ENCODE measurements at places on chromosomes 7 and 10. TPM values are rescaled to one million over a fixed set of nuclear protein-coding genes. Genes with fewer than 3 reads are reported as not detected.

PPA1 gene
- total RNA-seq, result 69.0 TPM

MEOX2 gene
- 8.9 TPM for total RNA-seq

PRSS2 gene
- total RNA-seq, result not detected

PTPRN2 gene
- 0.36 TPM for total RNA-seq

PON1 gene
- total RNA-seq, result not detected

GLCCI1 gene
- total RNA-seq, result 10.9 TPM

MAGI2 gene
- 5.8 TPM for total RNA-seq

CALHM1 gene
- not detected for total RNA-seq

DNAH11 gene
- not detected for total RNA-seq

SLIT1 gene
- not detected for total RNA-seq

TAS2R5 gene
- total RNA-seq, result 1.5 TPM

HOXA7 gene
- total RNA-seq, result not detected

KCND2 gene
- total RNA-seq, result not detected

PTF1A gene
- total RNA-seq, result not detected

GDF2 gene
- total RNA-seq, result not detected

GRCh38 chr7:35735396-35735795 is 40.5 kb upstream of the HERPUD2 start:
- peaks cover 8% of the 10 kb centered on the region for H3K4me1 ChIP-seq
- H3K27ac ChIP-seq, result no peak overlapping the region
- no peak overlapping the region for H3K4me3 ChIP-seq
- H3K27me3 ChIP-seq, result no peaks in the 10 kb centered on the region
- peaks cover 2% of the 10 kb centered on the region for H3K36me3 ChIP-seq
- no peak for DNase-seq

DNA sequence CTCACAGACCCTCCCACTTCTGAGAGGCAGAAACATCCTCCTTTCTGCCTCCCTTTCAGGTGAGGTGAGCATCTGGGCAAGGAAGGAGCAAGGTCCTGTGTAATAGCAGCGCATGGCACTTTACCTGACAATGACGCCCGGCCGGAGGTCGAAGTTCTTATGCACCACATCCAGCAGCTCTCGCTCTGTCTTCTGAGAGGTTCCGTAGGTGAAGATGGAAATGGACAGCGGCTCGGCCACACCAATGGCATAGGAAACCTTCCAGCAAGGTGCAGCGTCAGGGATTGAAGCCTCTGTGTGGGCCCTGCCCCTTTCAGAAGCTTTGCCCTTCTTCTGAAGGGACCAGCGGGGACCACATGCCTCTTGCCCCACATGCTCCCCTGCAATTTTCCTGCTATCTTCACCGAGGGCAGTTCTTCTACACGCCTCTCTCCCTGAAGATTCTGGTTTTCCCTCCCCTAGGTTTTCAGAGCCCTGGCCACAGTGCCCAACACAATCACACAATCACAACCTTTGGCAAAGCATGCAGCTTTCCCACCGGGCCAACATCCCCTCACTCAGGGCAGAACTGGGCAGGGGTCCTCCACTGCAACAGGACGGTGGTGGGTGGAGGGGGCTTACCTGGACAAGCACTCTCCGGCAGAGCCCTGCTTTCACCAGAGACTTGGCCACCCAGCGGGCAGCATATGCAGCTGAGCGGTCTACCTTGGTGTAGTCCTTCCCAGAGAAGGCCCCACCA is 14.9 kb downstream of the MAT1A start:
- H3K4me1 ChIP-seq, result no peaks in the 10 kb centered on the region
- H3K4me3 ChIP-seq, result no peak overlapping the region
- peaks cover 13% of the 10 kb centered on the region for H3K27me3 ChIP-seq
- no peak overlapping the region for H3K27ac ChIP-seq
- no peak for DNase-seq

GRCh38 chr7:16171928-16172327 is 249.4 kb downstream of the CRPPA start:
- no peak overlapping the region for H3K27ac ChIP-seq
- no peaks in the 10 kb centered on the region for H3K4me1 ChIP-seq
- no peaks in the 10 kb centered on the region for H3K27me3 ChIP-seq
- no peak overlapping the region for H3K4me3 ChIP-seq
- DNase-seq, result no peak
- peaks cover 4% of the 10 kb centered on the region for H3K36me3 ChIP-seq

DNA sequence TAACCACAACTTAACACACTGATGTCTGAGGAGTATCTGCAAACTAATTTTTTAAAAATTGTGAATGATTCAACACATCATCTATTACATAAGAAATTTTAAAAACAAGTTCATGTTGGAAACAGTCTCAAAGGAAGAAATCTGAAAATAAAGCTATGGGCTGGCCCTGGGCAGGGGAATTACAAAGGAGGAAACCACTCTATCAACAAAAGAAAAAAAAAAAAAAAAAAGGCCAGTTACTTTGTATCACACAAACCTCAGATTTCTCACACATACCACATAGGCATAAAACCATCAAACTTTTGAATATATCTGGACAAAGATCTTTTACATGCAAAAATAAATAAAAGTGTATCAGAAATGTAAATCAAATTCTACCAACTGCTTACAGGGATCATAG is 20.8 kb downstream of the TIAL1 start:
- peaks cover 36% of the 10 kb centered on the region for H3K36me3 ChIP-seq
- H3K4me3 ChIP-seq, result no peak overlapping the region
- DNase-seq, result no peak

DNA sequence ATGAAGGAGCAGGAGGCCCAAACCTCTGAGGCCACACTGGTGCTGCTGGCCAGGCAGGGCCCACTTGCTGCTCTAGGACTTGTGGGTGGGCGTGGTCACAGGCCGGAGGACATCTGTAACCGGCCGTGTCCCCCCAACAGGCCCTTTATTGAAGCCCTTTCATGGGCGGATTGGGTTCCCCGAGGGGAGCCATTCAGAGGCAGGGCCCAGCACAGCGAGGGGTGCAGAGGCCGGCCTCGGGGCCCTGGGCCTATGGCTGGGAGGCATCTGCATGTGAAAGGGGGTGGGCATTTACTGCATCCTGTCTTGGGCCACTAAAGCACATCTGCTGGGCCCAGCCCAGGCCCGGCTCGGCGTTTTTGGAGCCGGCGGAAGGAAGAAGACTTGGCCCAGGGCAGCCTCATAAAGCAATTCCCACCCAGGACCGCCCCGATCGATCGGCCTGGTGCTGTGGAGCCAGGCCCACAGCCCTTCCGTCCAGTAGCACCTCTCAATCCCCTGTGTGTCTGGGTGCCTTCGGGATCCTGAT is 8.4 kb downstream of the LHPP start:
- peaks cover 4% of the 10 kb centered on the region for H3K4me1 ChIP-seq
- no peak overlapping the region for H3K4me3 ChIP-seq
- no peaks in the 10 kb centered on the region for H3K27me3 ChIP-seq
- no peak overlapping the region for H3K27ac ChIP-seq
- no peaks in the 10 kb centered on the region for H3K36me3 ChIP-seq

- no peaks in the 10 kb centered on the region for H3K36me3 ChIP-seq
- DNase-seq, result no peak
- no peak overlapping the region for H3K27ac ChIP-seq
Observed at GRCh38 chr10:106799776-106800175, 364.7 kb downstream of the SORCS1 start.

DNA sequence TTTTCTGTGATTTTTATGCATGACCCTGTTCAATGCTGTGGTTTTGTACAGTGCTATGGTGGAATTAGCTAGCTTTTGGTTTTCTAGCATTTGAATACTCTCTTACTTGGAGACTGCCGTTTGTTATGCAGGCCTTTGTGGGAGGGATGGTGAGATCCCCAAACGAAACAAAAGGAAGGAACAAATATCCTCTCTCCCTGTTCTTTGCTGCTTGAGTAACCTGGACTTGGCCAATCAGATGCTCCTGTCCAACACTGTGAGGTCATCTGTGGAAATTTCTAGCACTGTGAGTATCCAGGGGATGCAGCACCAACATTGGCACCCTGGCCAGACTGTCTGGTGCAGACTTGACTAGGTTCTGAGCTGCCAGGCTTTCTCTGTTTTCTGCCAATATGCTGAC is 314.4 kb downstream of the ANKRD30A start:
- no peaks in the 10 kb centered on the region for H3K27me3 ChIP-seq
- H3K36me3 ChIP-seq, result no peaks in the 10 kb centered on the region
- no peak overlapping the region for H3K4me3 ChIP-seq
- H3K27ac ChIP-seq, result no peak overlapping the region

DNA sequence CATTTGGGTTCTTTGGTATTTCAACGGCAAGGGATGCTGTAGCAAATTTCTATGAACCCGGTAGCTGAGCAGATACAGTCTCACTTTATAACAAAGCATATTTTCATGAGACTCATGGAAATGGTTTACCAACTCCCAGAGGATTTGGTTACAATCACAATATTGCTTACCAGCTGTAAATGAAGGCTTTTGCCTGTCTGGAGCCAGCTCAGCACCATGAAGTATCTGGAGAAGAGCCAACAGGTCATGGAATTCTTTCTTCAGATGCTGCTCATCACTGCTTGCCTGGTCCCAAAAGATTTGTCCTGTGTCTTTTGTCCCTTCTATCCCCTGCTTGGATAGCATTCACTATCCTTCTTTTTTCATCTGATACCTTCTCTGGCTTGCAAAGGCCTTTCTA is 316.9 kb upstream of the PHYHIPL start:
- H3K36me3 ChIP-seq, result peaks cover 8% of the 10 kb centered on the region
- no peaks in the 10 kb centered on the region for H3K27me3 ChIP-seq
- H3K4me1 ChIP-seq, result peaks cover 52% of the 10 kb centered on the region
- DNase-seq, result no peak
- no peak overlapping the region for H3K27ac ChIP-seq

DNA sequence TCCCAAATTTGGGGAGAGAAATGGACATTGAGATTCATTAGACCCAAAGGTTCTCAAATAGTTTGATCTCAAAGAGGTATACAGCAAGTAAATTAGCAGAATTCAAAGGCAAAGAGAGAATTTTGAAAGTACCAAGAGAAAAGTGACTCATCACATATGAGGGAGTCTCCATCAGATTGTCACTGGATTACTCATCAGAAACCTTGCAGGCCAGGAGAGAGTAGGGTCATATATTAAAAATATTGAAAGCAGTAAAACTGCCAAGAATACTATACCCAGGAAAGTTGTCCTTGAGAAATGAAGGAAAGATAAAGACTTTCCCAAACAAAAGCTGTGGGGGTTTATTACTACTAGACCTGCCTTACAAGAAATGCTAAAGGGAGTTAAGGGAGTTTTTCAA is 140.6 kb downstream of the TMEM168 start:
- H3K27me3 ChIP-seq, result peaks cover 2% of the 10 kb centered on the region
- DNase-seq, result no peak
- peaks cover 4% of the 10 kb centered on the region for H3K36me3 ChIP-seq
- no peak overlapping the region for H3K4me3 ChIP-seq
- H3K4me1 ChIP-seq, result no peaks in the 10 kb centered on the region
- no peak overlapping the region for H3K27ac ChIP-seq

DNA sequence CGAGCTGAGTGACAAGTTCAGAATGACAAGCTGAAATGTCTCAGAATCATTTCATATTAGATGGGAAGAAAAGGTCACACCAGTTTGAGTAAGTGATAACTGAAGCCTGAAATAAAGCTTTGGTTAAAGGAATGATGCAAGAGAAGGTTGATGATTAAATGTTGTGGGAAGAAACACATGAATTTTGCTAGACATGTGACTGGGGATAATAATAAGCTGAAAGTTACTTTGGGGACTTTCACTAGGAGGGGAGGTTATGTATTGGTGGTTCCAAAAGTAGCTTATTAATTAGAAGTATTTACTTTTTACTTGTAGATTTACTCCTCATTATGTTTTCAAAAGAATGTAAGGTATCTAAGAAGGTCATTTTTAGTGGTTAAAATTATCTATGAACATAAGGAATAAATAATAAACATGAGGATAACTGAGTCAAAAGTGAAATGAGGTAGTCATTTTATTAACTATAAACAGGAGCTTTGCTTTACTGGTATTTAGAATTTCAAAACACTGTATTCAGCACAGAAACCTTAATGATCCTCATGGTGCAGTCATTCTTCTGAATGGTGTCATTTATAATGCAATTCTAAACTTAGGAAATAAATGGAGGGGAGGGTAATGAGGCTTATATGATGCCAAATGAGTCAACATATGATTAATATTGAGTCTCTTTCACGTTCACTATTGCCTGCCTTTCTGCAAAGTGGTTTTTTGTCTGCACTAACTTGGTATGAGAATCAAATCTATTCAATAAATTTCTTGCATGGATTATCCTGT is 63.7 kb downstream of the PRKG1 start:
- H3K4me1 ChIP-seq, result peaks cover 5% of the 10 kb centered on the region
- H3K4me3 ChIP-seq, result no peak overlapping the region
- H3K27me3 ChIP-seq, result no peaks in the 10 kb centered on the region
- H3K27ac ChIP-seq, result no peak overlapping the region
- H3K36me3 ChIP-seq, result no peaks in the 10 kb centered on the region

DNA sequence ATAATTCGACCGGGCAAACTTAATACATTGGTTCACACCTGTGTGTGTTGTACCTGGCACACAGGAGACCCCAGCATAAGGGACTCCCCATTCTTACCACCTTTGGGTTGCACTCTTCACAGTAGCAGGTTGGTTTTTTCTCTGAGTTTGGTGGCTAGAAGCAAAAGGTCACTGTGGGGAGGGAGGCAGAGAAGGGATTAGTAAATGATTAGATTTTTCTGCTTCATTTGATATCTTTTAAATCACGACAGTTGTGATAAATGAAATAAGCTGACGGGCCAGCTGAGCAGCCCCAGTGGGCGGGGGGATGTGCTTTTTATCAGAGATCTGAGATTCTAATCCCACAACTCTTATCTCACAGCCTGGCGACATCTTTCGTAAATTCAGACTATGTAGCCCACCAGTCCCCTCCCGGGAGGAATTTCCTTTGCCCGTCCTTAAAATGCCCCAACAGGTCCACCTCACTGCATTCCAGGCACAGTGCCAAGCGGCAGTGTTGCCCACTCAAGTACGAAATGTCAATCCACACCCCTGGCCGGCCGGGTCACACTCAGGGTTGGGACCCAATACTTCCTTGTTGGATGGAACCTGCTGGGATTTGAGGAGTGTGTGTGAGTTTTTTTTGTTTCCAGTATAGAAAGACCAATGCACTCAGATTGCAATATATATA is 10.5 kb upstream of the KCP start:
- H3K4me3 ChIP-seq, result no peak overlapping the region
- no peak overlapping the region for H3K27ac ChIP-seq
- peaks cover 57% of the 10 kb centered on the region for H3K27me3 ChIP-seq
- no peak for DNase-seq

- peaks cover 13% of the 10 kb centered on the region for H3K27me3 ChIP-seq
- H3K4me3 ChIP-seq, result no peak overlapping the region
- no peak overlapping the region for H3K27ac ChIP-seq
- DNase-seq, result no peak
- no peaks in the 10 kb centered on the region for H3K4me1 ChIP-seq
Observed at GRCh38 chr7:95322854-95323253, 1.5 kb downstream of the PON1 start.

- H3K27ac ChIP-seq, result no peak overlapping the region
- H3K27me3 ChIP-seq, result no peaks in the 10 kb centered on the region
- no peak overlapping the region for H3K4me3 ChIP-seq
- H3K4me1 ChIP-seq, result peaks cover 53% of the 10 kb centered on the region
Observed at GRCh38 chr10:35416619-35417312, 80.5 kb downstream of the CCNY start.

GRCh38 chr10:24858288-24859270 is 93.8 kb downstream of the PRTFDC1 start:
- no peak for DNase-seq
- peaks cover 20% of the 10 kb centered on the region for H3K4me1 ChIP-seq
- no peak overlapping the region for H3K27ac ChIP-seq
- H3K27me3 ChIP-seq, result no peaks in the 10 kb centered on the region

GRCh38 chr7:134705716-134706115 is 59.1 kb downstream of the BPGM start:
- DNase-seq, result no peak
- H3K4me3 ChIP-seq, result no peak overlapping the region
- peaks cover 64% of the 10 kb centered on the region for H3K4me1 ChIP-seq
- no peak overlapping the region for H3K27ac ChIP-seq
- no peaks in the 10 kb centered on the region for H3K27me3 ChIP-seq
